ENCODE measurements at places on chromosomes 6 and 20.

DNA sequence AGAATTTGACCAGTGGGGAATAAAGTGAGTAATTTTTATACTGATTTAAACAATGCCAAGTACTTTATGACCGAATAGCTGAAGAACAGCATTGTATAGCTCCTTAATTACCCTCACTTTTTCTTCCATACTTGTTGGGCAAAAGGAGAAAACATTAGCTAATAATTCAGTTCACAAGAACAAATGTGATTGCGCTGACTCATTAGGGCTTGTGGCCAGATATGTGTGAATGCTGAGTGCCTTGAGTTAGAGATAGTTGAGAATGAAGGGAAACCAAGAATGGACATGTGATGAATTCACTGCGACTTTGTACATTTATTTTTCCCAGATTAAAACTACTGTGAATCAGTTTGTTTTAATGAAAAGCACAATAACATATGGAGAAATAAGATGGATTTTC is 669.4 kb downstream of the TFAP2A start:
- DNase-seq: no peak

DNA sequence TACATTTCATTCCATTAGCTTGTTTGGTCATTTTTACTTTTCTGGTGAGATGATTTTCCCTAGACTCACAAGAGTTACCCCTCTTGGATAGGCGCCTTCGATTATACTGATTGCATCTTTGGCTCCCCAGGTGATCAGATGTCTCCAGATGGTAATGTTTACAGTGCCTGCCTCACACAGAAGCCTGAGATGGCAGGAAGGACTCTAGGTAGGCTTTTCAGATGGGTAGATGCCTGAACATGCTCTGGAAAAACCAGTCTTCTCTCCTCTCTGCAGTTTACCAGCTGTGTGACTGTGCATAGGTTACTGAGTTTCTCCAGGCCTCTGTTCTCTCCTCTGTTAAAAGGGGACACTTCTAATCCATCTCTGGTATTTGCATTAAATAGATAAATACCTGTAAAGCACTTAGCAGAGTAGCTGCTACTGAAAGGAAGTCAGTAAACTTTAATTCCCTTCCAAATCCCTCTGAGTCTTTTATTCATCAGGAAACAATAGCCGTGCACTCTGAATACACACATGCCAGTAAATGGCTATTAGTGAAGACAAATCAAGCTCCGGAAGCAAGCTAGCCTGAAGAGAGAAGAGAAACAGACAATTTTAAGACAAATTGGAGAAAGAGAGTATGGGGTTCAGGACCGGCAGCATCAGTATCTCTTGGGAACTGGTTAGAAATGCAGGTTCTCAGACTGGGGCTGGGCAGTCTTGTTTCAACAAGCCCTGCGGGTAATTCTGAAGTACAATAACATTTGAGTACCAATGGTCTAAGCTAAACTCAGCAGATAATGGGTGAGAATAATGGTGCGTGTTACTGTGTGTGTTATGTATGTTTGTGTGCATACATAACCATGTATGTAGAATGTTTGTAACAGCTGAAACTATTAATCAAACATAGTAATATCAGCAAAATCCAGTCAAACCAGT is 139.4 kb downstream of the UST start:
- no peak for DNase-seq

- peak; percentile 10 for DNase-seq
Observed at GRCh38 chr6:157503018-157503747, 122.2 kb downstream of the ZDHHC14 start.

- DNase-seq: no peak
Observed at GRCh38 chr6:25024821-25025220, 89.1 kb upstream of the RIPOR2 start.

DNA sequence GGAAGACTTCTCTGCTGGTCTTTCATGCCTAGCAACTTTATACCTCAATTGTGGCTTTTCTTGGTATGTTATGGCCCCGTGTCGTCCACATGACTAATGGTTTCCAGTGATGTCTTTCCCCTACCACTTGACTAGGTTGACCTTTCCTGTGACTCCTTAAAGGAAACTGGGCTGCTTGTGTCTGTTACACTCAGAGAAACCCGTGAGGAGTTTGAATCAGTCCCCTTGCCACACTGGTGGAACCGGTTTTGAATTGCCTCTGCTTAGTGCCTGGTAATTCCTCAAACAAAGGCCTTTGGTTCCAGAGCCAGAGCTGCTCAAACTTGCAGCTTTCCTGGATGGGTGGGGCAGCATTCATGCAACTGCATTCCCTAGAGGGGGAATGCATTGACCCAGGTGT is 21.9 kb downstream of the ECT2L start:
- no peak for DNase-seq

DNA sequence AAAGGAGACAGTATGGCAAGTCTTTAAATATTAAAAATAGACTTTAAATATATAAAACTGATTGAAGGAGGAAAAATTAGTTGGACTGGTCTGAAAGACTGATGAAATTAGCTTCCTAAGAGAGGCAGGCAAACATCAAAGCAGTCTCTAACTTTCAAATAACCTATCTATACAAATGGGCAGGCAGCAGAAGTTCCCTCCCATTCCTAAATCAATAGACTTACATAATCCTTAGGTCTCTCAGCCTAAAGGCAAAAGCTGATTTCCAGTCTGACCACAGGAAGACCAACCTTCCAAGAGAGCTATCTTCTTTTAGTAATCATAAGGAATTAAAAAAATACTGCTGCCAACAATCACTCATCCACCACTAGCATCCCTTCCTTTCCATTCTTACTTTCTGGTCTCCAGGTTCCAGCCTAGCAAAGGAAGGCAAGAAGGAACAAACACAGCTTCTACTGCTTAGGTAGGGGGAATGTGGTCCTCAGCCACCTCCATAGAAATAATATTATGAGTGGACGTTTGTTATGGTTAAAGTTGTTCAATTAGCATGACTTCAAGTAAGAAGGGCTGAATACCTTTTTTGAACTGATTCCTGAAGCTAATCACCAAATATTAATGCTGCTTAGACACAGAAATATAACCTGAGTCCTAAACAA is 44.1 kb downstream of the SESN1 start:
- DNase-seq: no peak

DNA sequence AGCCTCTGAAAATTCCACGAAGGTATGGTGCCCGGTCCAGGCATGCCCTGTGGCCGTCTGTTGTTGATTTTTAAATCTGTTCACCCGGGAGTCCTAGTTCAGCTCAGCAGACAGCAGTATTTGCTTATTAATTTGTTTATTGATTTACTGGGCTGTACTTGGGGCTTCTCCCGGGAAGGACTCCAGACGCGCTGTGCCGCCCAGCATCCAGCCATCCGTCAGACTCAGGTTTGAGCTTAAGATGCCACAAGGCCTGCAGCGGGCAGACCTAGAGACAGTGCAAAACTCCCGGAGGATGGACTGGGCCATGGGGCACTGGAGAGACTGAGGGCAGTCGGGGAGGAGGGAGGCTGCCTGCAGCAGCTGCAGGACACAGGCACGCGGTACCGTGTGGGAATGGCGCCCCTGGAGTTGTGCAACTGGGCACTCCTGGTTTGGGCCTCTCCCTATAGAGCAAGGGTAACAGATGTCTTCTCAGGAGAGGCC is 17.3 kb upstream of the CCDC167 start:
- no peak for DNase-seq

- DNase-seq: peak; percentile 32
Observed at GRCh38 chr6:14660806-14661579, 543.4 kb downstream of the CD83 start.

GRCh38 chr6:91462241-91462640 is 875.4 kb upstream of the MAP3K7 start:
- DNase-seq: no peak

GRCh38 chr6:158756126-158756525 is 63.0 kb downstream of the EZR start:
- DNase-seq: no peak

DNA sequence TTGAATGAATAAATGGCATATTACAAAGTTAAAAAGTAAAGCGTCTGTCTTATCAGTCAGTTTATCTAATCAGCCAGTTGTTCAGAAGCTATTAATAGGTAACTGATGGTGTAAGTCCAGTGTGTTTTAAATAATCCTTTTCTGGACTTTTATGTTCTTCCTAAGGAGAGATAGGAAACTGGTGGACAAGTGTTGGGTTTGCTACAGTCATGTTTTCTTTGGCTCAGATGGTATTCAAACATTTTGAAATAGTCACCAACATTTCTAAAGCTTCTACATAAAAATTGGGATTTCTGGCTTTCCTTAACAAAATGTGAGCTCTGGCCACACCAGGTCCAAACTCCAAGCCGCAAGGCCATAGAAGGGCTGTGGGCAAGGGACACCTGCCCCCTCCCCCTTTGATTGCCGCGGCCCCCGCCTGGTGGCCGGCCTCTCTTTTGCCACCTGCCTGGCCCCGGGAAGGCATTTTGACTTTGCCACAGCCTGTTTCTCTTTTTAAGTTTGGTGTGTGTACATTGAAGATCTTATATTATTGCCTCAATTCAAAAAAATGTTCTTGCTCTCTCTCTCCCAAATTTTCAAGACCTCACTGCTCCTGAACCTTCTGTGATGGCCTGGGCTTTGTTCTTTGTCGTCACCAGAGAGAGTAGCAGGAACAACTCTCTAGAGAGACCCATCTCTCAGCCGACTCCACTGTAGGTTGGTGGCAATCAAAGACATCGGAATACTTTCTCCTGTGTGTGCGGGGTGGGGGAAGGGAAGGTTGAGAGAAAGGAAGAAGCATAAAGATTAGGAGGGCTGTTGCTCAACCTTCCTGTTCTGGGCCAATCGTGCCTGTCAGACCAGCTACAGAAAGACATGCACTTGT is 84.0 kb upstream of the ZNF217 start:
- DNase-seq: peak; percentile 75

DNA sequence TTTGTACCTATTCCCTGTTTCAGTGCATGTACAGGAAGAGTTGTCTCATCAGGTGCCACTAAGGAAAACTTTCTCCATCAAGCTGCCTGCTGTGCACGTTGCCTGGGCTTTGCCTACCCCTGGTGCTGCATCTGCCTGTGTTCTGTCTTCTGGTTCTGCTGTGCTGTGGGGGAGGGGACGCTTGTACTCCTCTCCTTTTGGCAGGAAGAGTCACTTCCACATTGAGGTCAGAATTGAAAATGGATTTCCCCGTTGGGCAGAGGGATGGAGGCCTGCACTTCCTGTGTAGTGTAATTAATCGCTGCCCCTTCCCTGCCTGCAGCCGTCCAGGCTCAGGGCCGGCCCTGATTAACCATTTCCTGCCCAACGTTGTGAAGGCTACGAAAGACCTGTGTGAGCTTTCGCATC is 153.3 kb downstream of the SCML4 start:
- peak; percentile 36 for DNase-seq

- no peak for DNase-seq
Observed at GRCh38 chr6:56714982-56715456, 72.3 kb upstream of the DST start.

DNA sequence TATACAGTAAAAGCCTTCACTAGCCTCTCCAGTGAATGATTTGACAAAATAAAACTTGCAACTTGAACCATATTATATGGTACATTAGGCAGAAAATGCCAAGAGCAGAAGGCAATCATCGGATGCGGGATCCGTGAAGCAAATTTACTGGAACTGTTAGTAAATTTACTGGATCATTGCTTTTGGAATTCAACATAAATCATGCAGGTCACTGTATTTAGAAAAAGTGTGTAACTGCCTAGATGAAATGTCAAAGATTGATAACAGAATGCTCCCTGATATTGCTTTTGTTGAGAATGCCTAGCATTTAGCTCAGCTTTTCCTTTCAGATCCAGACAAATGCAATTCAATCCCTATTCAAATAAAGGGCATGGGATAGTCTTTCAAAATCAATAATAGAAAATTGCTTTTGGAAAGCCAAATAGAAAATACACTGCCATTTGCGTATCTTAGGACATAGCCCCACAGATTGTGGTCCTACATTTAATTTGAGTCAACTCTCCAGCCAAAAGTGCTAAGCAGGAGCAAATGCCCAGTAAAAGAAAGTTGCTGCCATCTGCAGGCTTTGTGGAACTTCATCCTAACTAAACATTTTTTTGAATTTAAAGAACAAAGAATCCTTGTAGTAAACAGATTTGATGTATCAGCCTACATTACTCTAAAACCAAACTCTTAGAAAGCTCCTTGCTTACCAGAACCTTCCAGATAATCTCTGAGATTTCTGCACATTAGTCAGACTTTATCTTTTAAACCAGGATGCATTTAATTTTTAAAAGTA is 109.5 kb upstream of the HSF2 start:
- no peak for DNase-seq

GRCh38 chr6:148494226-148494625 is 151.6 kb downstream of the SASH1 start:
- no peak for DNase-seq

GRCh38 chr6:114690625-114691024 is 347.8 kb upstream of the HS3ST5 start:
- DNase-seq: no peak

DNA sequence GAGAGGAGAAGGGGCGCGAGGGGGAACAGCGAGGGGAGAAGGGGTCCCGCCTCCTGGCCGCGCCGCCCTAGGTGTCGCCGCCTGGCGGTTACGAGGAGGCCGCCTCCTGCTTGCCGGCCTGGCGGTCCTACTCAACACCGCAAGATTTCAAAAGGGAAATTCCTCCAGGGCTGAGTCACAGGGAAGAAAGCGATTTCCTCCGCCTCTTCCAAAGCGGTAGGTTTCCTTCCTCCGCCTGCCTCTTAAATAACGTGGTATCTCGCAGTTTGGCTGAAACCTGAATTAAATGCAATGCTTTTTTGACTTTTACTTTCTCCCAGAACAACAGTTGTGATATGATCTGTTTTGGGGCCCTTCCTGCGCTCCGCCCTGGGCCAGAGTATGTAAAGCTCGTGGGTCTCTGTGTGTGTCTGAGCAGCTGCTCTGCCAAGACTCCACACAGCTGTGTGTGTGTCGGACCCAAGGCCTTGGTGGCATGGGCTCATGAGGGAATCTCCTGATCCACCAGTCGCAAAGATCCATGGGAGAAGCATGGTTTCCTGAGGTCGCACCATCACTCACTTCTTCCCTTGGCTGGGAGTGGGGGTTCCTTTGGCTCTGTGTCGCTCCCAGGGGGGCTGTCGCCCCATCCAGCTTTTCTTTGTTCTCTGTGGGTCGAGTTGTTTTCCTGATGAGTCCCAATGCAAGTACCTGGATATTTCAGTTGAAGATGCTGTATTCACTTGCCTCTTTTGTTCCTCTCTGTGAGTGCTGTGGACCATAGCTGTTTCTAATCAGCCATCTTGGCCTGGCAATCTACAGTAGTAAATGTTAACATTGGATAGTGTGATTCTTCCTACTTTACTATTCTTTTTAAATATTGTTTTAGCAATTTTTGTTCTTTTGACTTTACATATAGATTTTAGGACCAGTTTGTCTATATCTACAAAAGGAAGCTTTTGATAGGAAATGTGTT is 31.6 kb upstream of the NOTCH4 start:
- DNase-seq: no peak

DNA sequence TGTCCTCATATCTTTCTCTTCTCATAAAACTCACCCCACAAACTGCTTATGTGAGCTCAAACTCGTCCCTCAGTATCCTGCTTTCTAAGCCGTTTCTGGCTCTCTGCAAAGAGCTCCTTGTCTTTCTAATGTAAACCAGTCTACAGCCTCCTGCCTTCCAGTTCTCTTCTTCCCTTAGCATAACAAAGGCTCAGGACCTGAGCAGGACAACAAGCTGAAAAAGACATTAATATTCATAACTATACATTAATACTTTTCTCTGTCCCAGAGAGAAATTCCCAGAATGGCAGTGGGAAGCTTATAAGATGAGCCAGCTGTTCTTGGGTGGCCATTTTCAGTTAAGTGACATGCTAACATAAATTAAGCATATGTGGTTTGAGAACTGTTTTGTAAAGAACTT is 207.0 kb upstream of the TCF21 start:
- DNase-seq: no peak

- no peak for DNase-seq
Observed at GRCh38 chr6:154821638-154822037, 88.4 kb downstream of the SCAF8 start.

Measured in GDM1 (cell line).